H54 (cell line): ENCODE measurements at places on chromosomes 11 and 22.

- peak; percentile 69 for DNase-seq
These were observed 11.0 kb downstream of the CRELD2 start for GRCh38 chr22:49929211-49929979.

DNA sequence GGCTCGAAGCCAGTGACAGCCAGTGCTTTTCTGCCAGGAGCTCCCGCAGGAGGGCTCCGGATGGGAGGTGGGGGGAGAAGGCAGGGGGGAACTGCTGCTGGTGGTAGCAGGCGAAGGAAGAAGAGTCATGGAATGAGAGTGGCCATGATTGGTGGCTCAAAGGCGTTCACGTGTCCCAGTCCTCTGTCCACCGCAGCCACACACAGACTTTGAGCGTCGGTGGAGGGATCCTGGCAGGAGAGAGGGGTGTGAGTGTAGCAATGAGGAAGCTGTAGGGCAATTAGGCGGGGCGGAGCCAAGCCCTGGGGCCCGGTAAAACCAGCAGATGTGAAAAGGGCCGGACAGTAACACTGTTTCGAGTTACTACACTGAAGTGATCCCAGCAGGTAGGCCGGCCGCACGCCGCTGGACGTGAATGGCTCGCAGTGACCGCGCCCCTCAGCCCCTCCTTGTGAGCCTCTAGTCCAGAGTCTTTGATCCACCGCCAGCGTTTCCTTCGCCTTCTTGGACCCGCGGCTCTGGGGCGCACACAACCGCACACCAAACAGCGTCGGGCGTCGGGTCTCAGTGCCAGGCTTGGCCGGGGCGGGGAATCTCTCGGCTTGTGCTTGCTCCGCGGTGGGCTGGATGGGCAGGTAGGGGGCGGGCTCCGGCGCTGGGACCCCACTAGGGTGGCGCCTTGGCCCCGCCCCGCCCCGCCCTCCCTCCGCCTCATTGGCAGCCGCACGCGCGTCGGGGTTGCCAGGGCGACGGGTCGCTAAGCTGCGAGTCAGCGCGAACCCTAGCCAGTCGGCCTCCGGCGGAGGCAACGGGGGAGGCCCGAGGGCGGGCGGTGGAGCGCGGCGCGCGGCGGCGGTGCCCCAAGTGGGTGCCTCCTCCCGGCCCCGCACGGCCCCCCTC is at the start of gene LRRC10B:
TSS of gene LRRC10B (plus strand) at position 788 of the 900 bp plus-strand sequence. CDS start 250 bp downstream, outside the sequence.
- DNase-seq = no peak

GRCh38 chr11:844693-845644 is 2.3 kb downstream of the TSPAN4 start:
- DNase-seq = peak; percentile 88

- DNase-seq = no peak
These were observed at the start of gene FCHSD2 for GRCh38 chr11:73142128-73142377. Gene FCHSD2 (minus strand): TSS chr11:73142318. CDS start chr11:73141877, 441 bp downstream.

DNA sequence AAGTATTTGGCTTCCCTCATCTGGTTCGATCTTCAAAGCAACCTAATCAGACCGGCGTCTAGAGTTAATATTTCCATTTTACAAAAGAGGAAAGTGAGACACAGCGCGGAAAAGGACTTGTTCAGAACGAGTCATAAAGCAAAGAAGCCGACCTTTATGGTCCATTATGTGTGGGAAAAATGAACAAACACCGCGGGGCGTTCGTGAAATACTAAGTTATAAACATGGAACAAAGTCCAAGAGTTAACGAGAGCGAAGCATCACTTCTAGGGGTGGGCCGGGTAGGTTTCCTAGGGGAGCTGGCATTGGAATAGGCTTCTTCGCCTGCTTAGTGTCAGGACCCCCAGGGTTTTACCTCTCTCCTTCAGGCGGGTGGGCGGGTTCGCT is 575 bp downstream of the DUSP18 start:
- no peak for DNase-seq

- no peak for DNase-seq
These were observed 78.5 kb downstream of the DKK3 start for GRCh38 chr11:11929920-11930319.

DNA sequence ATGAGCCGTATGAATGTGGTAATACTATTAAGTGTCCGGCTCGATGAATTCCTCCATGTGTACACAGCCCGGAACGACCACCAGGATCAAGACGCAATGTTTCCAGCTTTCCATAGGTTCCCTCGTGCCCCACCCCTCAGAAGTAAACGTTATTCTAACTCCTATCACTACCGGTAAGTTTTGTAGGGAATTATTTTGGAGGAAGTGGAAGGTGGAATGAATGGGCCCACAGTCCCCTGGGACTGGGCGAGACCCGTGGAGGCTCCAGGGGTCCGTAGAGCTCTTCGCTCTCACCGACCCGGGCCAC is 720 bp upstream of the FAR1 start:
- no peak for DNase-seq

- DNase-seq = no peak
These were observed 857.2 kb upstream of the TENM4 start for GRCh38 chr11:80297858-80298632.

DNA sequence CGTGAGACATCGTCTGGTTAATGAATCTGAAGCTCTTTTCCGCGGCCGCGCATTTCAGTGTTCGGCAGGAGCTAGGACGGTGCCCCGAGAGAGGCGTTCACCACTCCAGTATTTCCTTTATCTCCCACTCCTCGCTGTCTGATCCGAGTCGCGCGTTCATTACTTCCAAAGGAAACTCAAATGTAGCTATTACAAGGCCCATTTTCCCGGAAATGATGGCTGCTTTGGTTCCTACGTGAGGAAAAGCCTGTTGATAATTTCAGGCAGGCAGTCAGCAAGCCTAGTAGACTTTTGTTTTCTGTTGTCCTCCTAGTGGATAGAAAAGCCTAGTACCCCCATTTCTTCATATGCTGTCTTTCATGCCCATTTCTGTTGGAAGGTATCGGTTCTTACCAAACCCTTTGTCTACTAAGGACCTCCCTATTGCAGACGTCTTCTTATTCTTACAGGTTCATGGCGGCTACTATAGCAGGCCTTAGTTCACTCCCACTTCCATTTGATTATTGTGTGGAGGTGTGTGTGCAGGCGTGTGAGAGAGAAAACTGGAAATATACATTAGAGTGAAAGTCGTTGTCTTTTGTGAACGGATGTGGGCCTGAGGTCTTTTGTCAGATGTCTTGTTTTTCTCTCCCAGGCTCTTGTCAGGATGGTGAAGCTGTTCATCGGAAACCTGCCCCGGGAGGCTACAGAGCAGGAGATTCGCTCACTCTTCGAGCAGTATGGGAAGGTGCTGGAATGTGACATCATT is 737 bp downstream of the RBM4 start:
- no peak for DNase-seq

DNA sequence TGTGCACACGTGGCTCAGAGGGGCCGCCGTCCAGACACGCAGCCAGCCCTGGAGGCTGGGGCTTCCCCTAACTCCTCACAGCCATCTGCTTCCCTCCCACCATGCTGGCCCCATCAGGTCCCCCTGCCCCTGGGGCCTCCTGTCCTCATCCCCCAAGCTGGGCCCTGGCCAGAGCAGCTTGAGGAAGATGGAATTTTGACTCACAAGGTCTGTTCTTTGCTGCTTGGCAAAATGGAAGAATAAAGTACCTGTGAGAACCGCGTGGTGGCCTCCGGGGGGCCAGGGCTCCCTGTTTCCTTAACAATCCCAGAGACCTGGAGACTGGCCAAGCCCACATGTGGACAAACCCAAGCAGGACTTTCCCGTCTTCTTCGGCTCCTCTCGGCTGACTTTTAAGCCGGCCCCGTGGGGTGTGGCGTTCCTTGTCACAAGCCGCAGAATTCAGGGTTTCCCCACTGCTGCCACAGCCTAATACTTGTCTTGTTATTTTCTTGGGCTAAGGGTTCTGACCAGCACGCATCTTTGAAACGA is 872.8 kb downstream of the BRD1 start:
- DNase-seq = no peak

GRCh38 chr22:40855979-40856512 is 393 bp downstream of the ST13 start:
- DNase-seq = peak; percentile 4

DNA sequence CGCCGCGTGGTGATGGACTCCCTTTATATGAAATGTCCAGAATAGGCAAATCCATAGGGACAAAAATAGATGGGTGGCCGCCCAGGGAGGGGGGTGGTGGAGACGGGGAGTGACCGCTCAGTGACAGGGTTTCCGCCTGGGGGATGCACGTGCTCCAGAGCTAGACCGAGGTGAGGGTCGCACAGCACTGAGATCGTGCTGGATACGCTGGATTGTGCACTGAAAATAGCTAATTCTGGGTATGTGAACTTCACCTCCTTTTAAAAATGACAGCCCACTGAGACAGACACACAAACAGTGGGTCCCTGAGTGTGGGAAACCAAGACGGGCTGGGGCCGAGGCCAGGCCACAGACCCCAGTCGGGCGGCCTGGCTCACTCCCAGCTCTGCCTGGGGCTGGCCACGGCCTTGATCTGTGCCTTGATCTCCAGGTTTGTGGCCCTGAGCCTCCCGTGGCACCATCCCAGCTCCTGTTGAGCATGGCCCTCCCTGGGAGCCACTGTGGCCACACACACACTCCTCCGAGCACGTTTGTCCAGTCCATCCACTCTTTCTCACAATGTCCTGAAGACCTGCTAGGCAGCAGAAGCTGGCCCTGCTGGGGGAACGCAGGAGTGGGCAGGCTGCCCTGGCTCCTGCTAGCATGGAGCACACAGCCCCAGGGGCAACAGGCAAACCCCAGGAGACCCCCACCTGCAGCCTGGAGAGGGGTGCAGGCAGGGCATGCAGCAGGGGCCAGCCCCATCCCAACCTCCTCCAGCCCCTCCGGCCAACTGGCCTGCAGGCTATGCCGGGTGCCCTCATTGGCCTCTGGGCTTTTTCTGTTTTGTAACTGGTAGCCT is 41.0 kb upstream of the TH start:
- DNase-seq = no peak

DNA sequence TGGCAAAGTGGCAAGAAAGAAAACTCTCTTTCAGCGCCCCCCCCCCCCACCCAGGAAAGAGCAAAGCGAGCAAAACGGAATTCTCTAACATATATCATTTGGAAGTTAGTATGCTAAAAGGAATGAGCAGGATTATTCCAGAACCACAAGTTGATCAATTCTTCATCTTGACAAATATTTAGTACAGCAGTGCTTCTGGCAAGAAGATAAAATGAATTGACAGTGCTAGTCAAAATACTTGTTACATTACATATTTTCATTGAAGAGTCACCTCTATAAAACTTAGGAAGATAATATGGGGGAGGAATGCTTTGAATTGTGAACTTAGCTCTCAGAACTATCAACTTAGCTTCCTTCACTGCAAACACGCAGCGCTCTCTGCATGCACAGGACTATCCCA is 377.4 kb downstream of the DYNC2H1 start:
- no peak for DNase-seq

- DNase-seq = no peak
These were observed 125.5 kb downstream of the C11orf87 start for GRCh38 chr11:109547356-109548027.

DNA sequence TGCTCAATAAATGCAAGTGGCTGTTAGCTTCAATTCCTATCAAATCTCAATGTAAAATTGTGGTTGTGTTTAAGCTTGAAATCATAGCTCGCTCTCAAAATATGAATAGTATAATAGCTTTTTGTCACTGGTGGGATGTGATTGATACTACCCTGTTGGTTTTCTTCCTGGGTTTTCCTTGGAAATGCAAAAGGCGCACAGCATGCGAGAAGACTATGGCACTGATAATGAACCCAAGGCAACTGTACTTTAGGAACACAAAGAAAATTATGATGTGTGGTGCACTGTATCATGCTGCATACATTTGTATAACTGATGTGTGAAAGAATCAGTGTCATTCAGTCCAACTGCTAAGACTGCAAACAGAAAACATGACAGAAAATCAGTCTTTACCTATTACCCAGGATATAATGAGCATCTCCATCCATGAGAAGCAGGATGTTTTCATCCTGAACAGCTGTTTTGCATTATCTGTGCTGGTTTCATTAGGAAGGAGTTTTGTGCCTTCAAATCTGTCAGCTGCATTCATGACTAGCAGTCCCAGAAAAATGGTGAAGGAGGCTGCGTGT is 101.2 kb downstream of the TRPC6 start:
- no peak for DNase-seq

DNA sequence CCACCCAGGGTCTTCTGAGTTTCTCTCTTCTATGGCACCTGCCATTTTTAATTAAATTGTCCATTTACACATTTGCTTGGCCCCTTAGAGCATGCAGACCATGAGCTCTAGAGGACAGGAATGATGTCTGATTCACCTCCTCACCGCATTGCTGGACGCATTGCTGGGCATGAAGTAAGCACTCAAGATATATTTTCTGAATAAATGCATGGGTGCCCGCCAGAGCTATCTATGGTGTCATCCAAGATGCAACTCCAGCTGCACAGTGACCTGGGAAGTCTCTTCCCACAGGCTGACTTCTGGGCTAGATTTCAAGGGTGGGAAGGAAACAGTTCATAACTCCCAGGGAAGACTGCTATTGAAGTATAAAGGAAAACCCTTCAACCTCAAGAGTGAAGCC is 66.6 kb upstream of the ASPHD2 start:
- no peak for DNase-seq

DNA sequence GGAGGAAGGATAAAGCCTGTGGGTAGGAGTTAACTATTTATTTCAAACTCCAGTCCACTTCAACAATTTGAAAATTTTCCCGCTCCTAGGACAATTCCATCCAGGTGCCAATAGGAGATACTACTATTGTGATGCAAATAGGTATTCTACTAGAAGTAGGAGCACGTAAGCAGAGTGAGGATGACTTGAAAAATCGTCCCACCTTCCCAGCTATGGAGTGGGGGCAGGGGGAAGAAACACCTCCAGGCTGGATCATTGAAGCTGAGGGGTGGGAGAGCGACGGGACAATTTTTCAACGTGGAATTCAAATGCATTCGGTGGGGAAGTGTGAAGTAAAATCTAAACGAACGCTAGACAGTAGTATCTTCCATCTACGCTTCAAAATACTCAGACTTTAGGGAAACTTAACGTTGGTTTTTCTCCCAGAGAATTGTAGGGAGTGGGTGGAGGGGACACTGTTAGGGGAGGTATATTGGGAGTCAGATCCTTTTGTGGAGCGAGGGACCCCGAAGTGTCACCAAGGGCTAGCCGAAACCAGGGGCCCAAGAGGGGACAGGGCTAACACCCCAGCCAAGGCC is 523 bp upstream of the ARHGAP42 start:
- DNase-seq = no peak

DNA sequence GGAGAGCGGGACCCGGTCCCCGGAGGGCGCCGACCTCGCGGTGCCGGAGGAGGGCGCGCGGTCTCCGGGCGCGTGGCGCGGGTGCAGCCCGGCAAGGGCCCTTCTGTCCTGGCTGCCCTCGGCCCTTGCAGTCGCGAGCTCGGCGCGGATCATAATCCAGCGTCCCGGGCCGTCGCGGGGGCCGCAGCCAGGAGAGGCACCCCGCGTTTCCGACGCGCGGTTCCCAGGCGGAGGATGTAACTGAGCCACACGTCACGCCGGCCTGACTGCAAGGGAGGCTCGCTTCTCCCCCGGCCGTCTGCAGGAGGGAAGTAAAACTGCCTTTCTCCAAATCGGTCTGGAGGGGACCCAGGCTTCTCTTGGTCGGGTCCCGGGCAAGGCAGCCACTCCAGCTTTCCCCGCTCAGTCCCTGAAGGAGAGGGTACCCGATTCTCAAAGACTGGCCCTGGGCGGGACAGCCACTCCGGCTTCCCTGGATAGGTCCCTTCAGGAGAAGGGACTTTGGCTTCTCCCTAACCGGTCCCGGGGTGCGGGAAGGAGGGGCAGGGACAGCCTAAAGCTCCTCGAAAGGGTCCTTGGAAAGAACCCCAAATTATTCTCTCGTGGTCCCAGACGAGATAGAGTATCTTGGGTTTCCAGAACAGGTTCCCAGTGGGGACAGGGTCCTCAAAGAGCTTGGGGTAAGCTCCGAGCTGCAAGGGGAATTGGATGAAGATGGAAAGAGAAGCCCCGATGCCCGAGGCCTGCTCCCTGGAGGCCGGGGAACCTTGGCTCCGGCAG is 836 bp downstream of the SPON1 start:
- no peak for DNase-seq
